ENCODE measurements at places on chromosomes 1 and 21.

GRCh38 chr1:172845371-172845770, 186.5 kb downstream of the FASLG start:
- no peak for DNase-seq

- no peak for DNase-seq
Observed at GRCh38 chr21:34988139-34988538, 61.0 kb downstream of the RUNX1 start.

DNA sequence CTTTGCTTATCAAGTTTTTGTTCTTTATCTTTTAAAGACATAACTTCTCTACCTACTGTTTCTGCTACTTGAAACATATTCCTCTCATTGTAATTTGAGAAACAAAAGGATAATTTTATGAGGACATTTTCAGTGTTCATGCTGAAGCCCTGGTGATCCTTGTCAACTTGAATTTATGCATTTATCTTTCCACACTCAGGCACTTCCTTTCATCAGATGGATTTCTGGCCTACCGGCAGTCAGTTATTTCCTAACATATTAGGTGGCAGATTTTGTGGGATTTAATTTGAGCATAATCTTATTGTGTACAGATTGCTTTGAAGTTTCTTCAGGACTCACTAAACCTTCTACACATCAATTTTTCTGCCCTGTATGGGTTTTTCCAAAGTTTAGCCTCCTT, 75.0 kb downstream of the RGL1 start:
- no peak for DNase-seq

DNA sequence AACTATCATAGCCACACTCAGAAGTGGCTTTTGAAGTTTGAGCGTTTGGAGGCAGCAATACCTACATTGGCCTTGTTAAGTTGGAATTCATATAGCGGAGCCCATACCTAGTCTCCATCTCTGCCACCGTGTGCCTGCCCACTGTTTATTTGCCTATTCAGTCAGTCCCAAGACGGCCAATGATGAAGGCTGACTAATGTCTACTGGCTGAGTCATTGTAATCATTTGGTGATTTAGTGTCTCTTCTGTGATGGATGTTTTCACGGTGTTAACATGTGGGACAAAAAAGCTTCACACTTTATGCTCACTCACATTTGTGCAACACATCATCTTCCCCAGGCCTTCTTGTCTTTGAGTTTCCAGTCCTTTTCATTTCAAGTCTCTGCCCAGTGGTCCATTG, 92.6 kb upstream of the PBX1 start:
- DNase-seq = no peak

DNA sequence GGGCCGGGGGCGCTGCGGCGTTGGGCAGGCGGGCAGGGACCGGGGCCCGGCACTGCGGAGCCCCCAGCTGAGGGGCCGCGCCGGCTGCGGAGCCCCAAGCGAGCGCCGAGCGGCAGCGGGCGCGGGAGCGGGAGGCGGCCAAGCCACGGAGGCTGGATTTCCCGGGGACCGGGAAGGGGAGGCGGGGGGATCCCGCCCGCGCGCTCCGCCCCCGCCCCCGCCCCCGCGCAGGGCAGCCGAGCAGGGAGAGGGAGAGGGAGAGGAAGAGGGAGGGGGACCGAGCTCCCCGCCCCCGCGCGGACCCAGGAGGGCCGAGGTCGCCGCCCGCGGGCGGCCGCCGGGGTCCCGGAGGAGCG, at the start of gene DLGAP3:
DLGAP3 (minus strand) TSS at position 154 of the 356 bp plus-strand sequence. CDS start 24,267 bp downstream, outside the sequence.
- DNase-seq = no peak

- no peak for DNase-seq
Observed at GRCh38 chr1:194629011-194629410, 1442.6 kb upstream of the B3GALT2 start.

GRCh38 chr1:106995970-106996369, 60.5 kb upstream of the PRMT6 start:
- no peak for DNase-seq

DNA sequence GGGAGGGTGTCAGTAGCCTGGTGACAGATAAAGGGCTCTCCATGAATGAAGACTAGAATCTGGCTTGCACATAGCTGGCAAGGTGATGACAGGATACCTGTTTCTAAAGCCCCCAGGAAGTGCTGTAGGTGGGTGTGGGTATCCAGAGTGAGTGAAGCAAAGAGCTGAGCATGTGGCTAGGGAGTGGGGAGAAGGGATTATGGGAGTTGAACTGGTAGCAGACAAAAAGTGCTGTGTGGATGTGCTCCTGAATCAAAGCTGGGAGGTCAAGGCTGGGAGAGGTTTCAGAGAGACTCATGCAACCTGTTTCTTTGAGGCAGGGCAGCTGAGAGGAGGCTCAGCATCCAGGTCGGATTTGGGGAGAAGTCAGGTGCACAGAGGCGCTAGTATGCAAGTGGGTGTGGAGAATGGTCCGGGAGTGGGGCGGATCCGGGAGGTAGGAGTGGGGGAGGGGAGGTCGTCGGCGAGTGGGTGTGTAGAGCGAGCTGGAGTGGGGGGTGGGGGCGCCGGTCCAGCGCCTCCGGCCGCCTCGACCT, 600 bp downstream of the ASTN1 start:
- no peak for DNase-seq

- no peak for DNase-seq
Observed at GRCh38 chr1:41278076-41278475, 36.0 kb upstream of the SCMH1 start.

DNA sequence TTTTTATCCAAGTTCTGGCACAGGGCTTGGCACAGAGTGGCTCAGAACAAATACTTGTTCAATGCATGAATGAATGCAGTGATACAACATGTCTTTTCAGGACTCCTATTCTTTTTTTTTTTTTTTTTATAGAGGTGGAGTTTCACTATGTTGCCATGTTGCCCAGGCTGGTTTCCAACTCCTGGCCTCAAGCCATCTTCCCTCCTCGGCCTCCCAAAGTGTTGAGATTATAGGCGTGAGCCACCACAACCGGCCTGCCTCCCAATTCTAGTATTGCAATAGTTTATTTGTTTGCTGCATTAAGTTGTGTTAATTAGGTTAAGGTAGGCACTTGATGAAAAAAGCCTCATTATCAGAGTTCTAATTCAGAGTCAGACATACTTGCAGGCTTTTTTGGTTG, 17.9 kb downstream of the UBE4B start:
- DNase-seq = no peak

DNA sequence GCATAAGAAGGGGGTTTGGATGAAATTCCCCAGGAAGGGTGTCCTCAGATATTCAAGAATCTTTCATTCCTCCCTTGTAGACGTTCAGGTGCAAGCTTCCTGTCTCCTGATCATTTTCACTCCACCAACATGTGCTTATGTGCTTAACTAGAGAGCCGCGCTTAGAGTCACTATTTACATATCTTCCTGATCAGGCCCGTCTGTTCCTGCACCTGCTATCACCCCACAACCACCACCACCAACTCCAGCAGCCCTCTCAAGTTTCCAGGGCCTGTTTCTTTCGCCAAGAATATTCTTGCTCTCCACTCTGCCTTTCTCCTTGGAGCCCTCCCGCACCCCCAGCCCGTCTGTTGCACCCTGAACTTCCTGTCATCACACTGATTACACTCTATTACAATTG, 113.4 kb downstream of the SPSB1 start:
- no peak for DNase-seq

DNA sequence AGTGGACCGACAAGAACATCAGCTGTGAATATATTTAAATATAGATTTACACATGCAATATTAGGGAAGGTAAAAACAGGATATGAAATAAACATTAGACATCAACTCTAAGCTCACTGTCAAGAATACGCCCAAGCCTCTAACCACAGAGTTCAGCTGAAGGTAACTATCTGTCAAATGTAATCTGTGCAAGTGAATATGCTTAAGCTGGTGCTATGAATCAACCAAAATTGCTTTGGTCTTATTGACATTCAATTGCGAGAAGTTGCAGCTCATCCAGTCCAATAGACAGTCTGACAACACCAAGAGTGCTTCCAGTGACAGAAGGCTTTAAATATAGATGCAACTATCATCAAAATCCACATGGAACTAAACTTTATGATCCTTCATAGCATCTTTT, 32.3 kb downstream of the USH2A start:
- DNase-seq = no peak

DNA sequence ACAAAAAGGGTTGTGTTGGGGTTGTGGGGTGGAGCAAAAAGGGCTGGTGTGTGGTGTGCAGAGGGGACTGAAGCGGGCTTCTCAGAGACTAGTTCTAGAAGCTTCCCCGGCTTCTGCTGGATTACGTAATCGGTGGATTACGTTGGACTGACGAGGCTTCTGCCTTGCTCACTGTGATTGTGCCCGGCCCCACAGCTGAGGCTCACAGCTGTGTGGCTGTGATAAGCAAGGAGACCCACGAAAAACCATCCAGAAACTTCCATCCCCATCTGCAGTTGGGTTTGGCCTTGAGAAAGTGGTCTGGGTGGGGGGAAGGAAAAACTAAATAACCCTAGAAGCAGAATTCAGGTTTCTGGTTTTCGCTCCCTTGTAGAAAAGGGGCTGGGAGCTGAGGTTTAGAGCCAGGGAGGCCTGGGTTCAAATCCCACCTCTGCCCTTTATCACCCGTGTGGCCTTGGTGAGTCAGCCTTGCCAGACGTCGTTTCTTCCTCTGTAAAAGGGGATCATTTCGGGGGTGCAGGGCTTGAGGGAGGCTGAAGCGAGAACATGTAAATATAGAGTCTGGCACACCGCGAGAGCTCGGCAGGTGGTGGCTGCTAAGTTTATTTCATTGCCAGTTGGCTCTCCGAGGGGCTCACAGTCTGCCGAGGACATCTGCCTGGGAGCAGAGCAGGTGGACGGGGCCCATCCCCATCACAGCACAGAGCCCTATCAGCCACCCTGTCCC, 30.4 kb upstream of the DISP3 start:
- DNase-seq = no peak

GRCh38 chr1:144551107-144551542, 41.6 kb upstream of the PPIAL4F start:
- DNase-seq = no peak

- no peak for DNase-seq
Observed at GRCh38 chr1:25245809-25246599, 1.2 kb downstream of the RSRP1 start.
